ENCODE measurements at places on chromosomes 7 and 10.

DNA sequence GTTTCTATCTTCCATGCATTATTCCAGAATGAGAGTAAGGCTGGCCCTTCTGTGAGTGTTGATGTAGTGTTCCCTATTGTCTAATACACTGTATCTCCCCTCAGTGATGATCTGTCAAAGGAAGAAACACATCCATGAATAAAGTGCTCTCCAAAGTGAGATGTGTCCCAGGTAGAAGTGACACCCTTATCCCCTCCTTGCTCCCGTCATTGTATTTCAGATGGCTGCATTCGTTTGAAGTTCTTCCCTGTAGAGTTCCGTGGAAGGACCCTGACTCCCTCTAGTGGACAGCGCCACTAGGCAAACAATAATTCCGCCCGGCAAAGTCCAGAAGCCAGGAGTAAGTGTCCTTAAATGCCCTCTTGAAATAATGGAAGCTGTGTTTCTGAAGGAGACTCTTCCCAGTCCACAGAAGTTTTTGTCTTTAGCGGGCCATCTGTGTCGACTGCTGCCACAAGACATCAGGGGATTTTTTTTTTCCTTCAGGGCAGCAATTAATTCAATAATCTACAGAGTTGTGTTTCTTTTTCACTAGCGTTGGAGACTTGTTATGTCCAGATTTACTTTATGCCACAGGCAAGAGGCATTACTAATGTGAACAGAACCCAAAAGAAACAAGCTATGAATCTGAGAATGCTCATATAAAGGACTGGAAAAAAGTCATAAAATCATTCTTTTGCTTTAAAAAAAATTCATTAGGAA, 64.6 kb downstream of the THNSL1 start:
- DNase-seq = peak; percentile 90

- DNase-seq = no peak
Observed at GRCh38 chr10:88793712-88794299, 8.7 kb upstream of the LIPM start.

- DNase-seq = no peak
Observed at GRCh38 chr10:102281102-102281487, 35.8 kb downstream of the GBF1 start.

- peak; percentile 24 for DNase-seq
Observed at GRCh38 chr10:132707121-132707775, 78.7 kb downstream of the NKX6-2 start.

DNA sequence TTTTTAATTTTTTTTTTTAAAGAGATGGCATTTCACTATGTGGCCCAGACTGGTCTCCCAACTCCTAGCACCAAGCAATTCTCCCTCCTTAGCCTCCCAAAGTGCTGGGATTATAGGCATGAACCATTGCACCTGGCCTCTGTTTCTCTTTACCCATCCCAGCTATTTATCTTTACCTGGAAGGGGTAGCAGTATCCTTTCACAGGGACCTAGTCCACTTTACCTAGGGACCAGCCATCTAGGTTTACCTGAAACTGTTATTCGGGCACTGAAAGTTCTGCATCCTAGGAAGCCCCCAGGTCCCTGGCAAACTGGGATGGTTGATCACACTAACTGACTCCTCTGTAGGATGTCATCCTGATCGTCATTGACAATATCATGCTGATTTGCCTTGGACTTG, 21.7 kb upstream of the AGFG2 start:
- no peak for DNase-seq

GRCh38 chr7:115679976-115680375, 350.6 kb downstream of the TFEC start:
- DNase-seq = no peak

DNA sequence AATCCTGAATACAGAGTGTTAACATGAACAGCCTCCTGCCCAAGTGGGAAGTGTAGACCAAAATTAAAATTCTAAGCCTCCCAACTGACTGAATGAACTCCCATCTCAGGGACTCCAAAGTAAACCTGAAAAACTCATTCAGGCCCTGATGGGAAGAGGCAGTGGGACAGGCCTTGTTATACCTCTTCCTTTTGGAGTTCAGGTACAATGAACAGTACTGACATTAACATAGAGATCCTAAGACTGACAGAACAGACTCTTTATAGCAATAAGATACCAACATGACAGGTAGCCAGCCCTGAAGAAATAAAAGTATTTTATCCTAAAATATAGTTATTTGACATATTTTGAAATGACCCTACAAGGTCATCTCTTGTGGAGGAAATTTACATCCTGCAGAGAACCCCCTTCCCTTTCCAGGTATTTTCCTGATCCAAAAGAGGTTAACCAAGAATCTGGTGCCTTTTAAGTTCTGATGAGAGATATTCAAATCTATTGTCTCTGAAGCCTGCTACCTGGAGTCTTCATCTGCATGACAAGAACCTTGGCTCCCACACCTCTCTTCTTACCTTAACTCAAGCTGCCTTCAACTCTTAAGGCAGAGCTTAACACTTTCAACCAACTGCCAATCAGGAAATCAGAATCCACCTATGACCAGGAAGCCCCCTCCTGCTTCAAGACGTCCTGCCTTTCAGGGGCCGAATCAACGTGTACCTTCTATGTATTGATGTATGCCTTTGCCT, 103.3 kb upstream of the PFKP start:
- no peak for DNase-seq

GRCh38 chr7:102845346-102845745, 67.5 kb upstream of the LRRC17 start:
- no peak for DNase-seq

DNA sequence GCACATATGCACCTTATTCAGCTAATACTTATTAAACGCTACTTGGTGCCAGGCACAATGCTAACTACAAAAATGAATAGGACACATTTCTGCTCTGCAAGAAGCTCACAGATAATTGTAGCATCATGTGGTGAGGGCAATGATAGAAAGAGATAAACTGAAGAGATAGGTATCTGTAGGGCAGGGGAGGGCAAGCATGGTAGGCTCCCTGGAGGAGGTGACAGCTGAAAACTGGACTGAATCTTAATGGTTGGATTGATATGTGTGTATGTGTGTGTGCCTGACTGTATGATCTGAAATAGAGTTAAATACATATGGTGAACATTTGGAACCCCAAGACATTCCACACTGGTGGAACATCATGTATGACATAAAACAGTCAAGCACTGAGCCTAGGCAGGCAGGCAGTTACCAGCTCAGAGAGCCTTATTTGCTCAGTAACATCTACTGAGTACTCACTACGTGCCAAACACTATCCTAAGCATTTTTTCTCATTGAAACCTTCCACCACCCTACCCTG, 4.8 kb upstream of the CEP55 start:
- DNase-seq = no peak

DNA sequence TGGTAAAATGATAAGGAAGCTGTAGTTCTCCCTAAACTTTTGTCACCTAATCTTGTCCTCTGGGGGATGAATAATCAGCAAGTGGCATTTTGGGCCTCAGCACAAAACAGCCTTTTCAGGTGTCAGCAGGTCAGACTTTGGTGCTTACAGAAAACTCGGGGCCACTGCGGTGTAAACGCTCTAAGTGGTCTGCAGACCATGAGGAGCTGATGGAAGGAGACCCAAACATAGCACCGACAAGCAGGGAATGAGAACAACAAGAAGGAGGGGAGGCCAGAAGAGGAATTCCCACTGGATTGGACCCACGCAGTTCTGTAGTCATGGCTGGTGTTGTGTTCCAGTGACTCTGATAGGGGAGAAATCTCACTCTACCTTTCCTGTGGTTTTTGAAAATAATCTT, 45.4 kb downstream of the RAMP3 start:
- no peak for DNase-seq

DNA sequence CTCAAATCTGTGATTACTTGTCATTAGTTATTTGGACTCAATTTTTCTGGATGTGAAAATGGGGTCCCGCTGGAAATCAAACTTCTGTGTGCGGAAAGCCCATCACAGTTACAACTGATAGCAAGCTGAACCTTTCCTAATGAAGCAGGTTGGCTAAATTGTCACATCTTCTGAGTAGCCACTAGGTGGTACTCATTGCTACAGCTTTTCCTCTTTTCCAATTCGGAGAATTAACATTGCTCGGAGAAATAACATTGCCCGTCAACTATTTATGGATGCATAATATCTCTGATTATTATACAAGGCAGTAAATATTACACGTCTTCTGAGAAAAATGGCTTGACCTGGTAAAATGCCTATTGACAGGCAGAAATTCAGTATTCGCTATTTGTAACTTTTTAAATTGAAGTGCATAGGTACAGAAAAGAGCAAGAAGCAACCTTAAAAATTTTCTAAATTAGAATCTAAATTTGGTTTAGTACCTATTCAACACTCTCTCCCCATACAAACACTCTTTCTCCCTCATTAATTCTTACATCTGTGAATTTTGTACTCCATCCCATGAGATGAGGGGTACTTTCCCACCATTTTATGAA, 17.3 kb upstream of the BLOC1S2 start:
- DNase-seq = no peak

DNA sequence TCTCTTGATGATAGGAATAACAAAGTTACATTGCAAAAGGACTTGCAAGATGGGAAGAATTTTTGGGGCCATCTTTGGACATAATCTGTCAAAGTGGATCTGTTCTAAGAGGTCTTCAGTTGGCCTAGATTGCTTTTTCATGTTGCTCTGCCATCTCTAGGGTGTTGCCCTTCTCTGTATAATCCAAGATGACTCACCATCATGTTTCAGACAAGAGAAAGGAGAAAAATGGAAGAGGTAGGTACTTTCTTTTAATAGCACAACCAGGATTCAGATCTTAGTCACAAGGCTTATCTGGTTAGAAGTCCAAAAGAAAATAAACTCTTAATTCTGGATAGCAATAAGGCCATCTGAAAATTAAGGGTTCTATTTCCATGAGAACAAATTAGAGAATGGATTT, 38.7 kb upstream of the FOXP2 start:
- no peak for DNase-seq

DNA sequence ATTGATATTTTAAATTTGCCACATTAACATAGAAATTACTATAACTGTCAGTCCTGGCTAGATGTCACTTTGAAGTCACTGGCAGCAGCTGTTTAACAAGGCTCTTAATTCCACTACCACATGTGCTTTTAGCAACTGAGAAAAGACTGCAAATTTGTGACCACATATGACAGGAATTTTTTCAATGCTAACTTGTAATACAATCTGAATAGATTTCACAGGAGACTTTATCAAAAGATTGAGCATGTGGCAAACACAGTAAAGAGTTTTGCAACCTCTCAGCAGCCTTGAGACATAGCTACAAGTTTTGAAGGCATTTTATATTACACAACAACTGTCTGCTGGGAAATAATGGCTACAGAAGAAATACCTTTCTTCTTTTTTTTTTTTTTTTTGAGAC, 73.0 kb downstream of the MICU1 start:
- no peak for DNase-seq

DNA sequence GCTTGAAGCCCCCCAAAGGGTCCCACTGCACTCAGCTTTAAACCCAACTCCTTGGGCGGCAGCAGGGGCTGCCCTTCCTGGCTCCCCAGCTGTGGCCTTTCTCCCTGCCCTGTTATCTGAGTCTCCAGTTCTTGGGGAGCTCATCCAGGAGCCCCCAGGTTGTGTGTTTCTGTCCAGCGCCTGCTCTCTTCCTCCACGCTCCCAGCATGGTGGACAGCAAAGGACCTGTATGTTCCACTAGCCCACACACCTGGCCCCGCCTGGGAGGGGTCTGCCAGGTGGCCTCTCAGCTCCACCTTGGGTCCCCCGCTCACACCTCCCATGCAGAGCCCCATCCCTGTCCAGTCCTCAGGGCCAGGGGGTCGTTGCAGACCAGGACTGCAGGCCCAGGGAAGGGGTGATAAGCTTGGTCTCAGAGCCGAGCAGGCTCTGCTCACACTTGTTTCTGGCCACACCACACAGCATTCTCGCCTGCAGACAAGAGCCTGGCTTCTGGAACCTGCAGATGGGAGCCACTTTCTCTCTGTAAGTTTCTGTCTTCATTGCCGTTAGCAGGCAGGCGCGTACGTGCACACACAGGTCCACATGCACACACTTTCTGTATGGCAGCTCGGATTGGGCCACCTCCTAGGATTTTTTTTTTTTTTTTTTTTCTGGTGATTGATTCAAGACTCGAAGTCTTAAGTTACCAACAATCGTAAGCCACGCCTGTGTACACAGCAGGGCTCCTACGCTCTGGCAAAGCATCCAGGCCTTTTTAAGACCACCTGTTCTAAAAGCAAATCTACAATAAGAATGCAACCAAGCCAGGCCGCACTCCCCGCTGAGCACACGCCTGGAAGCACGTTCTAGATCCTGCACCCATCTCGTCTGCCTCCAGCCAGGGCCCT, 104.6 kb downstream of the CYTH3 start:
- DNase-seq = no peak

- DNase-seq = no peak
Observed at GRCh38 chr7:47291461-47292081, 290.3 kb downstream of the TNS3 start.

- no peak for DNase-seq
Observed at GRCh38 chr10:66925896-66926715, at the start of gene LRRTM3. LRRTM3 (plus strand) TSS chr10:66926036.

DNA sequence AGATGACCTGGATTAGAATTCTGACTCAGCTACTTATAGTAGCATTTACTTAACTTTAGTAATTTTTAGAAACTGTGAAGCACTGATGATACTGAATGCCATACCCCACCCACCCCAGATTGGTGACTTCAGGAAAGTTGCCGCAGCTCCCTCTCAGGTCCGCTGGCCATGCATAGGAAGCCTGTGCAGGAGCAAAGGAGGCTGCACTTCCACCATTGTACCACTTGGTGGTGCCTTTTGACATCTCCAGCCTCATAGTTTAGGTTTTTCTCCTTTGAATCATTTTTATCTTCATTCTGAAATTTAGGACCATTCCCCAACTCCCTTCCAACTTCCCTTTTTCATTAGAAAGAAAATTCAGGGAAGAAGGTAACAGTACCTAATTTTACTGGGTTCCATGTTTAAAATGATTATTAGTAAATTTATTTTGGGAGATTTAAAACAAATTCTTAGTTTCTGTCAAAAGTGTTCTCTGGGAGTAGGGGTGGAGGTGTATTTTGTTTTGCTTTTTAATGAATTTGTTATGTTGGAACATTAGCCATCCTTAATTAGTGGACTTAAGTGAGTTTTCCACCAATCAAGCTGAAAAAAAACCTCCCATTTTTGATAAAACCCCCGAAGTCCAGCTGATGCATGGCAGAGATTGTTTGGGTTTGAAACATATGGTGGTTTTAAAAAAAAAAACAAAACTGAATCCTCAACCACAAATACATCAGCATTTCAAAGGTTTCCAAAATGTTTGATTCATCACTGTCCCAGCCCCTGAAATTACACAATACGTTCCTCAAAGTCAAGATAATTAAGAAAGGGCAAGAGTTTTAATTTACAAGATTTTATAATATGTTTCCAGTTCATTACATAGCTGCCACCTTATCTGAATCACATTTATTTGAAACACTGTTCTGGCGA, 109.6 kb downstream of the WNT2 start:
- DNase-seq = no peak

Measured in aorta (tissue), 5 donors.